ENCODE measurements at places on chromosomes 3 and 15.
A peak's percentile ranks its signal among the peaks of the same experiment; 100 is the strongest.

GRCh38 chr15:66133247-66133885, 120.2 kb downstream of the MEGF11 start:
- no peak for DNase-seq

GRCh38 chr3:28151608-28152228, 89.7 kb upstream of the CMC1 start:
- no peak for DNase-seq

- no peak for DNase-seq
Observed at GRCh38 chr15:40912478-40912877, 16.7 kb upstream of the DLL4 start.

DNA sequence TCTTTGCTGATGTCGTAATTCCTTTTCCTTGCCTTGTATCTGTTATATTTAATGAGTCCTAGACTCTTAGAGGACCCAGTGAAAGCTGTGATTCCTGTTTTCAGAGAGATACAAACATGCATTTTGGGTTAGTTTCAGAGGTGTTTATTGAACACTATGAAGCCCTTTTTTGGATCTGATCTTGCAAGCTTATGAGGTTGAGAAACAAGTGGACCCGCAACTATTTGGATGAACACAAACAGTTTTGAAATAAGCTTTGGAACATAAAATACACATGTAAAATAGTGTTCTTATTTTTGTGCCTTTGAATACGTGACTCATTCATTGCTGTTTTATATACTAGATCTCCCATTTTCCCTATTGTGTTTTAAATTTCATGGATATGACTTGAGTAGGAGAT, 33.5 kb downstream of the SNRK start:
- DNase-seq, result no peak

GRCh38 chr3:150296123-150296735, 111.9 kb upstream of the TSC22D2 start:
- DNase-seq, result no peak

GRCh38 chr3:71144525-71145253, 438.8 kb downstream of the FOXP1 start:
- no peak for DNase-seq

DNA sequence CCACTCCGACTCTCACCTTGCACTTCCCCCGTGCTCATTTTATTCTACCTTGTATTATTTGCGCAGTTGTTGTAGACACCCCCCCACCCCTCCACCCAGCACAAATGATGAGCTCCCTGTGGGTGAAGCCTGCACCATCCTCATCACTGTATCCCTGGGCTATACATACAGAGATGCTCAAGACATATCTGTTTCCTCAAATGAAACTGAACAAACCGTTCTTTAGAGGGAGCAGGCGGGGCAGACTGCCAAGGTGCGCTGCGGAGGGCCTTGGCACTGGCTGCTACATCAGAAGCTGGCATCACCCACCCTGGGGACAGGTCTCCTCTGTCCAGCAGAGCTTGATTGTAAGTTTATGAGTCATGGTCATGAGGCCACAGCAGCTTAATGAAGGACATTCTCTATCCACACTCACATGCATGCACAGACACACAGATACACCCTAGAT, 29.0 kb downstream of the ADCY5 start:
- DNase-seq, result no peak

- no peak for DNase-seq
Observed at GRCh38 chr3:46846624-46847542, 16.4 kb downstream of the MYL3 start.

DNA sequence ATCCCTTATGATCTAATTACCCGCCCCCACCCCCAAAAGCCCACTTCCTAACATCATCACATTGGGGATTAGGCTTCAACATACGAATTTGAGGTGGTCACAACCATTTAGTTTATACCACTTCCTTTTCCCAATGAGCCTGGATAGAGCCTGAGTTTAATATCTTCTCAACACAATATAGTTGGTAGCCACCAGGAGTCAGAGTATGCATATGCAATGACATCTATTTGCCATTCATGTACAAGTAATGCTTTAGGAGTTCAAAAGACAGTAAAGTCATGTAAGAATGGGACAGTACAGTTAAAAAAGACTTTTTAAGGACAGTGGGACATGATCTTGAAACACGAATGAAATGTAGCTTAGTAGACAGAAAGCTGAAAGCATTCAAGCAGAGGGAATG, 172.4 kb downstream of the DCLK3 start:
- peak; percentile 25 for DNase-seq

All from EL (cell line).